CD8-positive, alpha-beta T cell (primary cell): ENCODE measurements at places on chromosomes 7 and 10.

GRCh38 chr7:119545118-119545517, 727.9 kb upstream of the KCND2 start:
- no peak for DNase-seq

DNA sequence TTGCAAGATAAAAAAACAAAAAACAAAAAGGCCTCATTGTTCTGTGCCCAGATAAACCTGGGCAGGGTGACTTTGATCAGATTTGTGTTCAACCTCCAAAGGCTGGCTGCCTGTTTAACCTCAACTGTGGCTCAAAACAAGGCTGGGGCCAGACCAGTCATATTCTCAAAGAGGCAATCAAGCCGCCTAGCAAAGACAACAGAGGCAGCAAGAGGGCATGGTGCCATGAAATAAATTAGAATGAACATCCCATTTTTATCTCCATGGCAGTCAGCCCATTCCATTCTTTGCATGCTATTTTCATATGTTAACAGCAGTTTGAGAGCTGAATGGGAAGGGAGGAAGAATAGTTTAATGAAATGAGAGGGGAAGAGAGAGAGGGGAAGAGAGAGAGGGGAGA, 1150.3 kb downstream of the TYW1 start:
- no peak for DNase-seq

- no peak for DNase-seq
These were observed 2.6 kb upstream of the TBX20 start for GRCh38 chr7:35256256-35257175.

DNA sequence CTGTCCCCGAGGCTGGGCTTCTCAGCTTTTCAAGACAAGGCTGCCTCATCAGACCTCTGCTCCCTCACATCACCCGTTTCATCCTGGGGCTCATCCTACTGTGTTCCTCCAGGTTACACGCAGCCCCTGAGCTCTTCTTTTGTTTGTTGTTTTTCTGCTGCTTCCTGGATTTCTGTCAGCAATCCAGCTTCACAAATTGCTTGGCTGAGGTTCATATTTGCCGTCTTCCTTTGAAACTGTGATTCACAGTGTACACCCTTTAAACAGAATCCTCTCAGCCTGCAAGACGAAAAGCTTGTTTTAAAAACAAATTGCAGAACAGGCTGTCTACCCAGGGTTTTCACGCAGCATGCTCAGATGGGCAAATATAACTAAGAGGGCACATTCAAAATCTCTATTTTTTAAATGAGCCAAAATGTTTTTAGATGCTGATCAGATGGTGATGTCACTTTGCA, 39.1 kb upstream of the PARD3 start:
- DNase-seq, result no peak

DNA sequence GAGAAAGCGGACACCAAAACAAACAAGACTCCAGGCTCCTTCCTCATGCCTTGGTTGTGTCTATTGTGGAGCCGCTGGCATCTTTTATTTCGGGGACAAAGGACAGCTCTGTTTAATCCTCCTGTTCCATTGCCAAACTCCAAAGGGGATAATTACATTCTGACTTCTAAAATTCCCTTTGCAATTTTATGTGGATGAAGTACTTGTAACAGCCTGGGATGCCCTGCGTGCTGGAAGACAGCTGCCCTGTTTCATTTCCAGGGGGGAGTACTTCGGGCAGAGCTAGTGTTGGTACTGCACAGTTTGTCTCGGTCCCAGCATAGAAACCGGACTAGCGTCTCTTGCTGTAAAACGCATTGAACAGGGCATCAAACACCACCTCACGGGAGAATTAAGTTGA, 90.9 kb downstream of the BAMBI start:
- no peak for DNase-seq

- DNase-seq, result no peak
These were observed 26.5 kb downstream of the PPA1 start for GRCh38 chr10:70206762-70207161.

DNA sequence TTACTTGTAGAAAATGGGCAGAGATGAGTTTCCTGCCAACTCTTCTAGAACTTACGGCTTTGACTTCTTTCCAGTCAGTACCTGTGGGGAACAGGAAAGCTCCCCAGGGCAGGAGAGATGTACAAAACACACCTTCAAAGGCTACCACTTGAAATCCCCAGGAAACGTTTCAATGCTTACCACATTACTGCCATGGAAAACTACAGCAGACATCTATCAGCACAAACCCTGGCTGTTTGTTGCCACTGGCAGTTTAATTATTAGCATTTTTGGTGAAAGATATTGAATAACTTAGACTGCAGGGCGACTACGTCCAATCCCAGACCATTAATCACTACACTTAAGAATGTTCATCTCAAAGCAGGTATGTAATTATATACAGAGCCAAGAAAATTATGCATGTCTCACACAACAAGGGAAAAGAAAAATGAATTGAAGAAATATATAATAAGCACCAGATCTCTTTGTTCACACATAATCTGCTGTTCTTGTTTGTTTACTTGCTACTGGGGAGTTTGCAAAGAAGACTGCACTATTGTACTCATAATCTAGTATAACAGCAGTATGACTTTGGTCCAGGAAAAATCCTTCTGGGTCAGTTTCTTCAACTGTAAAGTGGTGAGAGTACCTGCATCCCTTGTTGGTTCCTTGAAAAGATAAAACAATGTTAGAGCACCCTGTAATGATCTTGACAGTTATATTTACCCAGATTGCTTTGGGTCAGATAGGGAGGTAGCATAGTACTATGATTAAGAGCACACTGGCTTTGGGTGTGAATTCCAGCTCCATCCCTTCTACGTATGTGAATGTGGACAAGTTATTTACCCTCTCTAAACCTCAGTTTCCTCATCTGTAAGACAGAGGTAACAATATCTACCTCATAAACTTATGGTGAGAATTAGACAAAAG, 138.3 kb downstream of the DOCK4 start:
- no peak for DNase-seq

DNA sequence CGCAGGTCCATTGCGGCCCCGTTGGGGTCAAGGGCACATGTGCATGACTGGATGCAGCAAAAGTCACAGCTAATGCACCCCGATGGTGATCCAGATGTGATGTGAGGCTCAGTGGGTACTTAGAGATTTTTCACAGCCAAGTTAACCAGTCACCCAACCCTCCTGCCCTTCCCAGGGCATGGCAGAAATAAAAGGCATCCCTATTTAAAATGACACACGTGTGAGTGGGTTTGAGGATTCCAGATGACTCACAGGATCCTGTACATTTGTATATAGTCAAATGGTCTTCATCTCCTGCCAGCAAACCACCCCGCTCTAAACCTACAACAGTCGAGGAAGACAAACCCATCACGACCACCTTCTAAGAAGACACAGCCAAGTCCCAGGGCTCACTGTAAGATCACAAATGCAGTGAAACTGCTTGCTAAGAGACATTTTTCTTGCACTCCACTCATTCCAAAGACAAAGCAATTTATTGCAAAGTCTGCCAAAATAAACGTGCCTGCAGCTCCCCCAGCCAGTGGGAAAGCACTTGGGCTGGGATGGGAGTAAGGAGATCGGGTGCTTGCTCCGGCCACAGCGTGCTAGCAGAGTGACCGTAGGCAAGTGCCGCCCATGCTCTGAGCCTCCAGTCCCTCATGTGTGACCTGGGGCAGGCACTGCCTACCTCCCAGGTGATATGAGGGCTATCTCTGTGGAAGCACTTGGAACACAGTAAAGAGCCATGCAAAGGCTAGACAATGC, 86.6 kb upstream of the MACROH2A2 start:
- DNase-seq, result no peak

- DNase-seq, result no peak
These were observed 38.2 kb downstream of the GSDME start for GRCh38 chr7:24718977-24719491.
